ENCODE measurements at places on chromosomes 6 and 20.

DNA sequence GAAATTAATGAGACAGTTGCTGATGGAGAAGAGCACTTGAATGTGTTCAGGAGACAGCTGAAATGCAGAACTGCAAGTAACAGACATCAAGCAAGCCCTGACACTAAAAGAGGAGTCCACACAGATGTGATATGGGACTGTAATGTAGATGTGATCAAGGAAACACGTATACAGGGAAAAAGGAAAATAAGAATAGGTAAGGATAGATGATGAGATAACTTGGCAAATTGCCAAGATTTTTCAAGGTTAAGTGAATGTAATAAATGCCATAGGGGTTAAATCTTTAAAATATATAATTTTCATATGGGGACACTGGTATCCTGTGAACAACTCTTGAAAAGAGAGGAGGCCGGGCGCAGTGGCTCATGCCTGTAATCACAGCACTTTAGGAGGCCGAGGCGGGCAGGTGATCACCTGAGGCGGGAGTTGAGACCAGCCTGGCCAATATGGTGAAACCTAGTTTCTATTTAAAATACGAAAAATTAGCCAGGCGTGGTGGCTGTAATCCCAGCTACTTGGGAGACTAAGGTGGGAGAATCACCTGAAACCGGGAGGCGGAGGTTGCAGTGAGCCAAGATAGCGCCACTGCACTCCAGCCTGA, 7.2 kb upstream of the SNX14 start:
- no peak for DNase-seq

- no peak for DNase-seq
Measured at GRCh38 chr20:2169456-2170088, 67.9 kb downstream of the STK35 start.

GRCh38 chr20:8876366-8876765, 192.5 kb upstream of the PLCB4 start:
- no peak for DNase-seq

DNA sequence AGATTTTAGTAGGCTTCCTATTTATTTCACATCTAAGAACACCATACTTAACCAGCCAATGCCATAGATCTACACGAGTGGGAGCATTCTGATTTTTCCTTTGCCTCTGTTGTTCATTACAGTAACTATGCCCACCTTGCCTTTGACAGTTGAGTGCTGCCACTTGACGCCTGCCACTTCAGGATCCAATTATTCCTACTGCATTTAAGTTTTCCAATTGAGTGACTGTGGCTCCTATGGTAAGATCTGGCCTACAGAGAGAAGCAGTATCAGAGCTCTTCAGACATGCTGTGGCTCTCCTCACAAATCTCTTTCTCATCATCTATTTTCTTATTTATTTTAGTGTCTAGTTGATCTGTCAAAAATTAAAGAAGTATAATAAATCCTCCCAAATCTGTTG, 403.0 kb upstream of the SPTLC3 start:
- DNase-seq, result no peak

GRCh38 chr6:97437087-97437486, 154.1 kb upstream of the MMS22L start:
- DNase-seq, result no peak

DNA sequence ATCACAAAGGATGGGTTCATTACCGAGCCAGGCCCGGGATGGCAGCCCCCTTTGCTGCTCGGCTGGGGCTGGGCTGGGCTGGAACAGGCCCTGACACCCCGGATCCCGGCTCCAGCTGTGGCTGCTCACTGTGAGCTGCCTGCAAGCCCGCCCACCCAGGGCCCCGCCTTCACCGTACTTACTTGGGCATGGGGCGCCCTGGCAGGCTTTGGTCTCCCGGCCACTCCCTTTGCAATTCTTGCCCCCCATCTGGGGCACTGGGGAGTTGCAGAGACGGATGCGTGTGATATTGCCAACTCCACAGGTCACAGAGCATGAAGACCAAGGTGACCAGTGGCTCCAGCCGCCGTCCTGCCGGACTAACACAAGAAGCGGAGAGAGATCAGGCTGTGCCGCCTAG, 16.7 kb downstream of the THBS2 start:
- DNase-seq, result no peak

DNA sequence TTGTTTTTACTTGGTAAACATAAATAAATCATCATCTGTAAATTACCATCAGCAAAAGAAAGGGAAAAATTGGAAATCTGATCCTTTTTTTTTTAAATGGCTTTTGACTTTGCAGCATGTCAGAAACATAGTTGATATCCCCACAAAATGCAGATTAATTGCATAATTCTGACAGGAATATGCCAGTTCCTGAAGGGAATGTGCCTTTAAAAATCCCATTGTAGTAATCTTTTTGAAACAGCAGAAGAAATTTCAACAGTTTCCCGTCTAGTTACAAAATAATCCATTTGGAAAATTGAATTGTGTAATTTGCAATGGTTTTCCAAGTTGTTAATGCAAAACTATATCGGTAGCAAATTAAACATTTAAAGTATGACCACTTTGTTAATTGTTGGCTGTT, 95.2 kb downstream of the DOK5 start:
- DNase-seq, result no peak

DNA sequence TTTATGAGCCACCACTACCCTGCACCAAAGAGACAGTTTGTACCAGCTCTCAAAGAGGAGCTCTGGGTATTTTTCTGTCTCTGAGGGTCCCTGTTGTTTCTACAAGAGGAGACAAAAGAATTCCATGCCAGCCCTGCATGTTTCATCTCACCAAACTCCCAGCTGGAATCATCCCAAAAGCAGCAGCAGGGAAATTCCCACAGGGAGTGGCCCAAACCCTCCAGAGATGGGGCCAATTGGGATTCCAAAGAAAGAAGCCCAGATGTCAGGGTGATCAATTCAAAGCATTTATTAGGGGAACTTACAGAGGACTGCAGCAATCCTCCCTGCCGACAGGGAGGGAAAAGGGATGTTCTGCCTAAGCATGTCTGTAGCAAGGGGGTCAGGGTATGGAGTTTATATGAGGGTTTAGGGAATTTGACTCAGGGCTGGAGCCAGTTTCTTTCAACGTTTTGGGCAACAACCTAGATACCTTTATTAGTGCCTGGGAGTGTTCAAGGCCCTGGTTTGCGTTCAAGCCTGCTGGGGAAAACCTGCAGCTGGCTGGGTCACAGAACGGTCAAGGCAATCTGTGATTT, 47.2 kb downstream of the MUC22 start:
- no peak for DNase-seq

All from T-cell (primary cell).